H1 (cell line): ENCODE measurements at places on chromosomes 1 and 21. TPM values are rescaled to one million over a fixed set of nuclear protein-coding genes. Genes with fewer than 3 reads are reported as not detected.

- H3K36me3 ChIP-seq = no peaks in the 10 kb centered on the region
- peak overlapping the region; percentile 71 for H3K4me3 ChIP-seq
- DNase-seq = peak; percentile 73
- peaks cover 9% of the 10 kb centered on the region for H3K27me3 ChIP-seq
- H3K4me1 ChIP-seq = peaks cover 23% of the 10 kb centered on the region
Observed at GRCh38 chr1:35706846-35707600, 11.7 kb downstream of the C1orf216 start.

DNA sequence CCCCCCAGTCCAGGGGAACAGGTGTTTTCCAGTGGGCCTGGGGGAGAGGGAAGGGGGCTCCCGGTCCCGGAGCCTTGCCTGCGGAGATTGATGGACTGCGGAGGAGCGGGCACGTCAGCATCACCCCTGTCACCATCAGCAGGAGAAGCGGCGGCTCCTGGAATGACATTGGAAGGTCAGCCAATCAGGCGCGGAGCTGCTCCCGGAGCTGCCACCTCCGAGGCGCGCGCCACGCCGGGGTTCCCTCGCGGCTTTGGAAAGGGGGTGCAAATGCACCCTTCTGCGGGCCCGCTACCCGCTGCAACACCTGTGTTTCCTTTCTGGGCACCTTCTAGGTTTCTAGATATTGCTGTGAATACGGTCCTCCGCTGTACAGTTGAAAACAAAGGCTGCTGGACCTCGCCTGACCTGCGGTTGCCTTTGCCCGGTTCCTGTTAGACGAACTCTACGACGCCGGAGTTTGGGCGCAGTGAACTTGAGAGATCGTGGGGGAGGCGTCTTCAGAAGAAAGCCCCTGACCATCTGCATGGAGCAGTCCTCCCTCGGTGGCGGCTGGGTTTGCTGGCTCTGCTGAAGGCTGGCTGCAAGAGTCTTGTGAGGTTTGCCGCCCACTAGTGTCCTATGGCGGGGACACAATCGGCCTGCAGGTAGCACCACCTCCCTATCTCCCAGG lies 5.3 kb downstream of the DSCAM start:
- peaks cover 27% of the 10 kb centered on the region for H3K27me3 ChIP-seq
- H3K27ac ChIP-seq = no peak overlapping the region

DNA sequence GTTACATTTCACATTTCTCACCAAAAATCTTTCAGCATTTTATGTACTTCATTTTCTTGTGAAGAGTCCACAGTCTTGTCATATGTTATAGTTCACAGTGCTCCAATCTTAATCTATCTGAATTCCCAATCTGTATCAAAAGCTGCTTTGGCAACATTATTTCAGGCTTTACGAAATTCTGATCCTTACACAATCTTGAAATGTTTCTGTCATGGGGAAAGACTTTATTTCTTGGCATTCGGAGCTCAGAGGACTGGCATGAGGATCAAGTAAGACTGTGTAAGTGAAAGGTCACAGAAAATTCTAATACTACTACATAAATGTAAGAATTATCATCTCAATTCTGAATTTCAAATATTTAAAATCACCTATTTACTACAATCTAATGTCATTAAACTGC lies 2.0 kb downstream of the USP33 start:
- H3K27me3 ChIP-seq = no peaks in the 10 kb centered on the region
- H3K4me1 ChIP-seq = no peaks in the 10 kb centered on the region
- no peaks in the 10 kb centered on the region for H3K36me3 ChIP-seq

- no peak for DNase-seq
- no peaks in the 10 kb centered on the region for H3K36me3 ChIP-seq
- H3K4me3 ChIP-seq = no peak overlapping the region
- no peaks in the 10 kb centered on the region for H3K4me1 ChIP-seq
- H3K27ac ChIP-seq = no peak overlapping the region
Observed at GRCh38 chr1:222938986-222939385, 124.1 kb downstream of the DISP1 start.

GRCh38 chr1:62716397-62716796 lies 28.2 kb upstream of the DOCK7 start:
- no peaks in the 10 kb centered on the region for H3K27me3 ChIP-seq
- no peak overlapping the region for H3K27ac ChIP-seq
- no peak for DNase-seq
- H3K4me1 ChIP-seq = no peaks in the 10 kb centered on the region

- H3K27me3 ChIP-seq = no peaks in the 10 kb centered on the region
- H3K36me3 ChIP-seq = no peaks in the 10 kb centered on the region
- H3K4me3 ChIP-seq = no peak overlapping the region
Observed at GRCh38 chr1:28782011-28782410, 30.0 kb upstream of the OPRD1 start.

DNA sequence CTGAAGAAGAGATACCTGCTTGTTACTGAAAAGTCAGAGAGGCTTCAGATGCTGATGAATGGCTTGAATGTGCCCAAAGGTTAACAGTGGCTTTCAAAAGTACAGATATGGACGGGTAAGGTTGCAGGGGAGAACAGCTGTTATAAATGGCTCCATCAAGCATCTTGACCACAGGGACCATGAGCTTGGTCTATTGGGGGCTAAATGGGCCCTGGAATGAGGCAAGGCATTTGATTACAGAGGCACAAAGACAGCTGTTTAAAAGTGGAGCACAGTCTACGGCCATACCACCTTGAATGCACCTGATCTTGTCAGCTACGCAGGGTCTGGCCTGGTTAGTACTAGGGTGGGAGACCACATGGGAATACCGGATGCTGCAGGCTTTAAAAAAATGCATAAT lies 48.3 kb downstream of the C1orf198 start:
- no peak overlapping the region for H3K27ac ChIP-seq
- no peaks in the 10 kb centered on the region for H3K4me1 ChIP-seq
- H3K27me3 ChIP-seq = no peaks in the 10 kb centered on the region
- no peak for DNase-seq

DNA sequence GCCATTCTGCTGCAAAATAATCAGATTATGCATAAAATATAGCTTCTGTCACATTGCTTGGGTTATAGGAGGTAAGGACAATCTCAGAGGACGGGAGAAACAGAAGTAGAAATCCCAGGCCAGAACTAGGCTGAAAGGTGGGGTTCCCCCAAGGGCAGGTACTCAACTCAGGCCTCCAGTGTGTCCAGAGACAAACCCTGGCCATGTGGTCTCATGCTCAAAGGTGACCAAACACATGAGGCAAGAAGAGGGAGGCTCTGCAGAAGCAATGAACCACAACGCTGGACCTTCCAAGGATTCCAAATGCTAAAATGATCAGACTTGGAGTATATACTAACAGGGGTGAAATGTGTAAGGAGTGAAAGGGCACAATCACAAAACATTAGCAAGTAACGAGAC lies 103.8 kb downstream of the DMRTB1 start:
- H3K4me1 ChIP-seq = peaks cover 2% of the 10 kb centered on the region; the same call in 1 of the 2 replicates
- 0 out of 2 replicates have a peak, but pooled peaks cover 1% of the 10 kb centered on the region for H3K27me3 ChIP-seq
- no peaks in the 10 kb centered on the region for H3K36me3 ChIP-seq
- H3K27ac ChIP-seq = no peak overlapping the region
- no peak for DNase-seq

Gene DCDC2B
- polyA plus RNA-seq = not detected in 2 replicates

Gene OR2L2
- not detected in 2 replicates for polyA plus RNA-seq

Gene OPTC
- 2.8 and 4.0 TPM in 2 replicates for polyA plus RNA-seq

Gene TRIM67
- polyA plus RNA-seq = under 0.01 TPM in 1 of 2 replicates, not detected in the other

Gene SLC9C2
- not detected in 2 replicates for polyA plus RNA-seq

Gene VHLL
- polyA plus RNA-seq = not detected in 2 replicates

Gene TMOD4
- polyA plus RNA-seq = 0.42 and 0.63 TPM in 2 replicates

Gene B3GALT6
- 20.4 and 23.1 TPM in 2 replicates for polyA plus RNA-seq
